ENCODE measurements at places on chromosomes 1 and 21.

GRCh38 chr1:42430286-42431135 is 25.3 kb downstream of the ZMYND12 start:
- no peak for DNase-seq

GRCh38 chr21:42071146-42071737 is at the start of gene UMODL1:
Gene UMODL1, plus strand, starts transcription at chr21:42071317. Its CDS starts 0 bp downstream, at chr21:42071317.
- no peak for DNase-seq

- DNase-seq = no peak
Measured at GRCh38 chr1:38919130-38919529, 22.5 kb downstream of the RHBDL2 start.

DNA sequence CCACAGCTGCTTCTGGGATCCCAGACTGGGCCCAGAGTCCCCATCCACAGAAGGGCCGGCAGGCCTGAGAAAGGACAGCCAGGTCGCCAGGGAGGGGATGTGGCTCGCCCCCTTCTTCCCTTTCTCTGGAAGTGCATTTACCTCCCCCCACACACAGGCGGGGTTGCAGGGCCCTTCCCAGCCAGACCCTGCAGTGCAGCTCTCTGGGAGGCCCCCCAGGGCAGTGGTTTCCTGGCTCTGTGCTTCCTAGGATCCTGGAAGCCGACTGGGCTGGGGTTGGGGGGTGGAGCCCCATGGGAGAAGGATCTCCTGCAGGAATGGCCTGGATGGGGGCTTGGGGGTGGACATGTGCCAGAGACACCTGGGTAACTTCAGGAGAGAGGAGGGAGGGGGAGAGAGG is 4.2 kb upstream of the COL6A1 start:
- DNase-seq = no peak

All from LNCaP clone FGC (cell line).